WERI-Rb-1 (cell line): ENCODE measurements at places on chromosomes 2 and 18.

GRCh38 chr2:189444322-189444721 lies 3.0 kb downstream of the WDR75 start:
- DNase-seq, result no peak

DNA sequence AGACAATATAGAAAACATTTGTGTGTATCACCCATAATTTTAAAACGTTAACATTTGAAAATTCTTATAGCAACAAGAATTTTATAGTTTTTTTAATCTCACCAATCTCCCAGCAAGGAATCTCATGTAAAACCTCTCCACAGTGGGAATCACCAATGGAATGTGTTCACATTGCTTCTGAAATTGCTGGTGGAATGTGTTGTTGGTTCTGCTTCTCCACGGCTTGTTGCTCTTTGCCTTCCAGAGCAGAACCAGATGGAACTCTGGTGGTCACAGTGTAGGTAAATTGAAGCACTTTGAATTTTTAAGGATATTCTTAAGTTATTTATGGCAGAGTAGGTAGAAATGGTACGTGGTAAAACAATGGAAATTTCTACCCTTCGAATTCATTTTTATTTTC lies 35.1 kb downstream of the DCAF17 start:
- no peak for DNase-seq

DNA sequence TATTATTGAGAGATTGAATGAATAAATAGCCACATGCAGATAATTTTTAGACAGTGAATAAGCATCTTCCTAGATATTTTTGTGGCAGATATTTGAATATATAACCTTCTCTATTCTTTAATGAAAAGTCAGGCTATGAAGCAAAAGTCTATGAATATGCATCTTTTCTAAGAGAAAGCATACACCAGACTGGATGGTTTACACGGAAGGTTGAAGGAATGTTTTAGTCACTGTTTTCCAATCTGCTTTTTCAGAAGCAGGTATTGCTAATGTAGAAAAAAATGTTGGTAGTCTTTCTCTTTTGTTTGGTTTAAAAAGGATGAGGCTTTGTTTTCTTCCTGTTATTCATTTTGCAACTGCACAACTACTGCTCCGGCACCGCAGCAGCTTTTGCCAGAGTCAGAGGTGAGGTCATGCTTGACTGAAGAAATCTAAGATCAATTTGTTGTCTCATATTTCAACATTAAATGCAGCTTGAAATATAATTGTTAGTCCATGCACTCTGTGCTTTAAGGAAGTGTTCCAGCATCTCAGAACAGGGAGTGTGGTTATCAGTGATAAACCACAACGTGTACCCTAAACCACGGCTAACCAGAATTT lies 1540.8 kb upstream of the PIK3C3 start:
- DNase-seq, result no peak

DNA sequence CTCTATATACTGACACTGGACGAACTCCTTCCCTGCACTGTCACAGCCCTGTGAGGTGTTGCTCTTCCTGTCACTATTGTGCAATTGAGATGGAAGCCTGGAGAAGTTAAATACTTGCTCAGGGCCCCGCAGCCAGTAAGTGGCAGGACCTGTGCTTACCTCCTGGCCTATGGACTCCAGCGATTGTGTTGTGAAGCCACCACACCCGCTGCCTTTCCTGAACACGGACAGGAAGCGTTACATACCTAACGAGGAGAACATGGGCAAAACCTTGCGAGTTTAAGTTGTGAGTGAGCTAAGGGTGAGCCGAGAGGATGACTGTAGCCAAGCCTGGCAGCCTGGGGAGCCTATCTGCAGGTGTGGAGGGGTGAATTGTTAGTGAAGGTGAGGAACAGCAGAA lies 26.1 kb downstream of the RAB31 start:
- no peak for DNase-seq

GRCh38 chr2:60473546-60473945 lies 79.9 kb downstream of the BCL11A start:
- DNase-seq, result no peak

GRCh38 chr2:62408241-62408677 lies 97.7 kb downstream of the TMEM17 start:
- no peak for DNase-seq

DNA sequence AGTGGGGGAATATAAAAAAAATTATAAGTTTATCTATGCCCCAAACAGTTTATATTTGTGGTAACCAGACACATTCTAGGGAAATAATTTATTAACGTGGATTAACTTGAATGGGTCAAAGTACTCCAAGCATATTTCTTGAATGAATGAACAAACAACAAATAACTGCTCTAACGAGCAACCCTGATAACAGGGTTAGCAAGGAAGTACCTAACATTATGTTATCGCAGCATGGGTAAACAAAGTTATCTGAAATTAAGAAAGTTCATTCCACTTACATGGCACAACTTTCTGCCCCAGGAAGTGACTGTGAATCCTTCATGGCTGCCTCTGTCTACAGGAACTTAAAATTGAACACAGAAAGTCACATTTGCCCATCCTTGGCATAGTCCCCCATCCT lies 812.9 kb upstream of the ACVR2A start:
- DNase-seq, result no peak

DNA sequence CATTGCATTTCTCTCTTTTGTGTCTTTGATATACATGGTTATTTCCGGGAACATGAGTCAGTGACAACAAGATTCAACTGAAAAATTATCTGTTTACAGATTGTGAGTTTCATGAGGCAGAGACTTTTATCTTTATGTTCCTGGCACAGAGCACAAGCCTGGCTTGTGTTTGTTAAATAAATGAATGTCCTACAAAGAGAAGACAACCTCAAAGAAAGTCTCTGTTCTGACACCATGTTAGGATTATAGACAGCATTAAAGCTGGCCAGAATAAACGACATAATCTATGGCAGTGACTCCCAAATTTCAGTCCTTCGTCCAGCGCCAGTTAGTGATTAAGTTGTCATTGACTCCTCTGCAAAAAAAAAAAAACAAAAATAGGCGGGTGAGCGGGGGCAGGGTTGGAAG lies 97.4 kb upstream of the DNAJC10 start:
- DNase-seq, result no peak

- DNase-seq, result no peak
Measured at GRCh38 chr2:50575232-50575631, 456.7 kb downstream of the NRXN1 start.

GRCh38 chr18:46894124-46894523 lies 23.2 kb downstream of the PIAS2 start:
- no peak for DNase-seq

GRCh38 chr2:35293261-35293660 lies 1062.3 kb upstream of the CRIM1 start:
- DNase-seq, result no peak

DNA sequence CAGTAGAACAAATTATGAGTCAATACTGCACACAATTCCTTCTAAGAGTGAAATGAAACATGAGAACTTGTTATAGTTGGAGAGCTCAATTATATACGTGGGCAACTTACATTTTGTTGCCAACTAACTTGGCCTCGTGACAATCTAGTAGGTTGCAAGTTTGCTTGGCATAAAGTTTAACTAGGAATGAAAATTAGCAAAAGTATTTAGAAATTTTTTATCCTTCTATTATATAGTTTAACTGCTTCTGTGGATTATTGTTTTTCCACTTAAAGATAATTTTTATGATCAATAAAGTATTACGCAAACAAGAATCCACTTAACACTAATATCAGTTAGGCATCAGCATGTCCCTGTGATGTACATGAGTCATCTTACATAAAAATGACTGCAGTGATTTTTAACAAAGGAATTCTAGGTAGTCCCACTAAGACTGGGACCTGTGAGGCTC lies 41.1 kb downstream of the FAM124B start:
- DNase-seq, result no peak

GRCh38 chr18:77481541-77481940 lies 231.9 kb downstream of the GALR1 start:
- no peak for DNase-seq

DNA sequence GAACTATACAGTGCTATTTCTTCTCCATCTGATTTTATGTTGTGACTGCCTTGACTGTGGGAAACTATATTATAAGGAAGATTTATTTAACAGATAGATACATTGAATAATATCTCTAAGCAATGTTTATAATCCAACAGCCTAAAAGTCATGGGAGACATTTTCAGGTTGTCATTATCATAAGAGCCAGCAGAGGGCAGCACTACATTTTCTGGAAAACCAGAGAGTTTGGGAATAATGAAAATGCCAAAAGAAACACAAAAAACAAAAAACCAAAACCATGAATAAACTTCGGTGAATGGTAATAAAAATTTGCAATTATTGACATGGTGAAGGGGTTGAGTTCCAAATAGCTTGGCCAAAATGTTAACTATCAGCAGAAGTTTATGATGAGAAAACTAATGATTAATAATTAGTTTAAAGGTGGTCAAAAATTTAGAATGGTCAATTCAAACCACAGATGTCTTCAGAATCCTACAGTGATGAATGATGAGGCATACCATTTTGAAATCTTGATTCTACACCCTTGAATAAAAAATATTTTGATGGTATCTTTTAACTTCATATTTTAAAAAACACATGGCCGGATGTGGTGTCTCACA lies 4.7 kb downstream of the EEF1B2 start:
- DNase-seq, result peak; percentile 26

DNA sequence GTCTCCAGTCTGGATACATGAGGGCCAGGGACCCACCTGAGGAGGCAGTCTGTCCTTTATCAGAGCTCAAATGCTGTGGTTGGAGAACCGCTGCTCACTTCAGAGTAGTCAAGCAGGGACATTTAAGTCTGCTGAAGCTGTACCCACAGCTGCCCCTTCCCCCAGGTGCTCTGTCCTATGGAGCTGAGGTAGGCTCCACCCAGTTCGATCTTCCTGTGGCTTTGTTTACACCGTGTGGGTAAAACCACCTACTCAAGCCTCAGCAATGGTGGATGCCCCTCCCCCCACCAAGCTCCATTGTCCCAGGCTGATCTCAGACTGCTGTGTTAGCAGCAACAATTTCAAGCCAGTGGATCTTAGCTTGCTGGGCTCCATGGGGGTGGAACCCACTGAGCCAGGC lies 731.4 kb upstream of the HS6ST1 start:
- DNase-seq, result no peak

- no peak for DNase-seq
Measured at GRCh38 chr2:172065111-172065510, 20.2 kb upstream of the DLX1 start.

DNA sequence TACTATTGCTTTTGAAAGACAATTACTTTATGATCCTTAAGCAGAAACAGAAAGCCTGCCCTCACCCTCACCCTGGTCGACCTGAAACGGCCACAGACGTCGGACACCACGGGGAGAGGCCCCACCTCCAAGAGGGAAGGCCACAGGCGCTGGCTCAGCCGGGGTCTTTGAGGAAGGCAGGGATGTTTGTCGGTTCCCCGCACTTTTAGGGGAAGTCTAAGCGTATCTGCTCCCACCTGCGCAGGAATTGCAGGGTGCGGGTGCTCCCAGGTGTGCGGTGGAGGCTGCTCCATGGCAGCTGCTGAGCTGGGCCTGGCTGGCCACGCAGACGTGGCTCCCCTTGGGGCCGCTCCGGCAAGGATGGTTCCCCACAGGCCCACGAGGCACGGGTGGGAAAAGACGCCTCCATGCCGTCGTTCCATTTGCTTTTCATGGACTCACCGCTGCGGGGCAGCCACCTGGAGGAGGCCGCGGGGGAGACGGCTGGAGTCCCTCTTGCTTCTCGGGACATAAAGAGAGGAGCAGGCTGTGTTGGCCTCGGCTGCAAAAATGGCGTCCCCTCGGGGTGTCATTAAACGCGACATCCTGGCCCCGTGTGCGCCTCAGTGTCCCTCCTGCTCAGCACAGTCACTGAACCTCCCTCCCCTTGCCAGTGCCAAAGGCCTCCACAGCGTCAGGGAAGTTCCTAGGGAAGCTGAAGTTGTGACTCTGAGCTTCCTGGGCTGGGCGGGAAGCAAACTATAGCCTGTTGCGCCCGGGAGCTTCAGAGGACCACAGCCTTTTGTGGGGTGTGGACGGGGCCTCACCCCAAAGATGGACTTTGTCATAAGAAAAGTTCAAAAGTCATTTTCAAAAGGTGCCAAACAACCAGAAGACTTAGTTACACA lies 63.4 kb downstream of the NFATC1 start:
- DNase-seq, result no peak

GRCh38 chr2:55556809-55557208 lies 37.3 kb downstream of the CFAP36 start:
- DNase-seq, result no peak

DNA sequence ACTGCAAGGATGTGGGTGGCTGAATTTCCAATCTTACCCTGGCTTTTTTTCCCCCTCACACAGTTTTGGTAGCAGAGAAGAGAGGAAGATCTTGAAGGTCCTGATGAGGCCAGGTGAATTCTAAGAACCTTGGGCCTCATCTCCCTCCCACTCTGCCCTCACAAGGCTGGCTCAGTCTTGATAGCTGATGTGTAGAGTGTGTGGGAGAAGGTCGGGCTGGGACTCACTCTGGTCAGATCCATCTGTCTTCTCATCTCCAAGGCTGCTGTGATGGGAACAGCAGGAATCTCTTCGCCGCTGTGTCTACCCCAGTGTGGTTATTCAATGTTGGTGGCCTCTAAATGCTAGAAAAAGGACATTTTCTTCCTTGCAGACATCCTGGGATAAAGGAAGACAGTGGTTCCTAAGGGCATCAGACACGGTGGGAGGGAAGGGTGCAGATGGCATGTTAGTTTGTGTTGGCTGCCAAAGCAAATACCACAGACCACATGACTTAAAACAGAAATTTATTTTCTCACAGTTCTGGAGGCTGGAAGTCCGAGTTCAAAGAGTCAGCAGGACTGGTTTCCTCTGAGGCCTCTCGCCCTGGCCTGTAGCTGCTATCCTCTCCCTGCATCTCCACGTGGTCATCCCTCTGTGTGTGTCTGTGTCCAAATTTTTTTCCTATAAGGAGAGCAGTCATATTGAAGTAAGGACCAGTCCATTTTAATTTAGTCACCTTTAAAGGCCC lies 37.6 kb upstream of the MGAT4A start:
- DNase-seq, result no peak

- DNase-seq, result no peak
Measured at GRCh38 chr2:233312874-233313273, 5.3 kb downstream of the SAG start.

DNA sequence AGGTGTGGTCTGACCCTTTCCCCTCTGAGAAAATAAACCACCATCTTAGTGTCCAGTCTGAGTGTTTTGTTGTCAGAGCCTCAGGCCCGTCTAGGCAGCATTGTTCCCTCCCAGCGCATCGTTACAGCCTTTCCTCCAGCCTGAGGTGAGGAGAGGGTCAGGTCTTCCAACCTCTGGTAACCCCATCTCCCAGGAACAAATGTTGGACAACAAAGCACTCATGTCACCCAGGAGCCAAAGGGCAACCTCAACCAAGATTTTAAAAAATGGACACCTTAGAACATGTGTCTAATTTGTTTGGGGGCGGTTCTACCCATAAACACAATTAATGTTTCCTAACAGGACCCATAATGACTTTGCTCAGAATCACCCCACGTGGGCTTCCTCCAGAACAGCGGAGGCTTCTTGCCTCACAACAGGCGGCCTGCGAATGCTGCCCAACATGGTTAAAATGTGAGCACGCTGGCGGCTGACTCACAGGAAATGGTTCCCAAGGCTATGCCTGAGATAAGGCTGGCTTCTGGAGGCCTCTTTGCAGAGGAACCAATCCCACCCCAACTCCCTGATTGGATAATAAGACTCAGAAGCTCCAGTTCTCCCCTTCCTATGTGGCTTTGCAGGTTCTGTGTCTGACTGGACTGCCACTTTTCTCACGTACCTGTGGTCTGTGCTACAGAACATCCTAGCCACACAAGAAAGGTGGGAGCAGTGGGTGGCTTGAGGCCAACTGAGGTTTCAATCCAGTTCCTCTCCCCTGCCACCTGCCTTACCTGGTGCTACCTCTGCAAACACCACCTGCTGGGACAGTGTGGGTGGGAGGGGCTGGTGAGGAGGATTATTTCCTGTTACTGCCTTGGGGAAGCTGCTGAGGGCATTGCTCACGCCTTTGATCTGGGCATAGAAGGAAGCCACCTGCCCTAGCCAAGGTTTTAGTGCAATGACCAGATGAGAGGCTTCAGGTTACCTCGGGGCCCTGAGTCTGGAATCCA lies 108.8 kb downstream of the B3GNT2 start:
- peak; percentile 62 for DNase-seq
